ENCODE measurements at places on chromosomes 4 and X.

DNA sequence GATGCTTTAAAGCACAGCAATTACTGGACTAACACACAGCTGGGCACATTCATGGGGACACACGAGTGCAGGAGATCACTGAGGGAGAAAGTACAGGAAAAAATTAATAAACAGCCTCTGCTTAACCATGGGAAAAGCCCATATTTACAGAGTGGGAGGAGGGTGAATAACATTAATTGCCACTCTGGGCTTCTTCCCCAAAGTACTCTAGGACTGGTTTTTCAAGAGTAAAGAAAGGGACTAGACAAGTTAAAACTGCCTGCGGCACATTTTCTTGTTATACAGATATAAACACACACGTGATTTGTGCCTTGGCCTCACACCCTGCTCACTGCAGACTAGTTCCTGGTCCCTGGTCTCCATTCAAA, 179.7 kb upstream of the TET2 start:
- DNase-seq: no peak

GRCh38 chrX:16882702-16883486, 12.7 kb upstream of the RBBP7 start:
- DNase-seq: peak; percentile 69

GRCh38 chr4:84952004-84952403, 14.5 kb downstream of the WDFY3 start:
- no peak for DNase-seq

DNA sequence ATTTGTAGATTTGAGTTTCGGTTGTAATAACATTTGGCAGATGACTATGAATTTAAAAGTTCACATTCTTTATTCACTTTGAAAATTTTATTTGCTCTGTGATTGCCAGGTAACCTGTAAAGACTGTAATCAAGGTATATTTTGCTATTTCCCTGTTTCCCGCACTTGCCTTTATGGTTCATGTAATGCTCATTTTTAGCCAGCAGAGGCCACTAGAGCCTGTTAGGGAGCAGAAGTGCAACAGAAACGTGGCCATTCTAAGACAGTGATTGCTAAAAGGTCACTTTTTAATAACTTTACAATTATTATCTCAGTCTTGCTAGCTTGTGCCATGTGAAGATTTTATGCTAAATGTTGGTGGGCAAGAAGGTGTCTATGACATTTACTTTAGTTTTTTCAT, 12.4 kb downstream of the YIPF6 start:
- DNase-seq: peak; percentile 63

- DNase-seq: no peak
Observed at GRCh38 chr4:158443731-158444130, 78.0 kb upstream of the RXFP1 start.

GRCh38 chr4:77710059-77710458, 104.4 kb downstream of the CXCL13 start:
- DNase-seq: no peak

DNA sequence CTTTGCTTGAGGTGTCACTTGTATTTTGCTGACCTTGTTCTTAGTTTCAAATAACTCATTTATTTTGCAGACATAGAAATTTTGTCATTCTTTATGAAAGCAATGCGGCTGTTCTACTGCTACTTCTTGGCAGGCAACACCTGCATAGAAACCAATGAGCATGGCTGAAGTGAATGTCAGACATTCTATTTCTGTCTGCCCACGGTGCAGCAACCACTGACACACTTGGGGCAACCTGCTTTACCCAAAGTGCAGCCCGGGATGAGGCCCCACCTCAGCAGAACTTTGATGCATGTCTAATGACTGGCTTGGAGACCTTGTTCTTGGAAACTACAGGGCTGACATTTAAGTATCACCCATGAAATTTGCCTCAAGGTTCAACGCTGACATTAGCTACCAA, 93.6 kb downstream of the RBM47 start:
- DNase-seq: peak; percentile 56

DNA sequence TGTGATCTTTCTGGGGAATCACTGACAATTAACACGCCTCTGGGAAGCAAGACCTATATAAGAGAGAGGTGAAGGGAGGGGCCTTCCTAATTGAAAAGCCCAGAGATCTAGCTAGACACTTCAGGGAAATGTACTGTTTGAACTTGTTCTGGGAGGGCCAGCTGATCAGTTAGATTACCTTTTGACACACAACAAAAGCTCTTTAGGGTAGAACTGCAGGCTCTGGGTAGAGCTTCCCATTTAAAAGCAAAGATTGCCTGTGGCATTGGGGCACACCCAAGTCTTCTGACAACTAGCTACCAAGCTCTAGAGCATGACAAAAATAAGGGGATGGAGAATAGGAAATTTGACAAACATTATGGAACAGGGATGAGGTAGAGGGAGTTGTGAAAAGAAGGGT, 26.3 kb downstream of the AREG start:
- DNase-seq: no peak

DNA sequence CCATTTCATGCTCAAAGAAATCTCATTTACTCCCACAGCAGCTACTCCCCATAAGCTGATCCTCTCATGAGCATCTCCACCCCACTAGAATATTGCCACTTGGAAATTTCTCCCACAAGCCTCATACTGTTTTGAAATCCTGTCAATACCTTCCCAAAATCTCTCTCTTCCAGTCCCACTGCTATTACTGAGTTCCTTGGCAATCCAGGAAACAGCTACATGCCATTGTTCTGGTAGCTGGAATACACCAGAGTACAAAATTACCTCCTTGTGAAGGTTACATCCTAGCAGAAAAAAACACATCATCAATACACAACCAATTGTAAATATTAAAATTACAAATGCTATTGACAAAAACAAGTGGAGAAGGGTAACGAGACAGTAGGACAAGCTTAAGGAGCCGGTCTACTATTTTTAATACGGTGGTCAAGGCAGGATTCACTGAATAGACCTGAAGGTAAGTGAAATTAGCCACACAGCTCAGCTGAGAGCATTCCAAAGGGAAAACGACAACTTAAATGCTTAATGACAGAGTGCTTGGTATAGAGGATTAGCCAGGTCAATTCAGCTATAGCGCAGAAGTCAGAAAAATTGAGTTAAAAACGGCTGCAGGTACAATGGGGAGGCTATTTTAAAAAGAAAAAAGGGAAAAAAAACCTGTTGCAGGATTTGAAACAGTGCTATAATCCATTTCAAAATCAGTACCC, 6.4 kb downstream of the RPL9 start:
- no peak for DNase-seq

DNA sequence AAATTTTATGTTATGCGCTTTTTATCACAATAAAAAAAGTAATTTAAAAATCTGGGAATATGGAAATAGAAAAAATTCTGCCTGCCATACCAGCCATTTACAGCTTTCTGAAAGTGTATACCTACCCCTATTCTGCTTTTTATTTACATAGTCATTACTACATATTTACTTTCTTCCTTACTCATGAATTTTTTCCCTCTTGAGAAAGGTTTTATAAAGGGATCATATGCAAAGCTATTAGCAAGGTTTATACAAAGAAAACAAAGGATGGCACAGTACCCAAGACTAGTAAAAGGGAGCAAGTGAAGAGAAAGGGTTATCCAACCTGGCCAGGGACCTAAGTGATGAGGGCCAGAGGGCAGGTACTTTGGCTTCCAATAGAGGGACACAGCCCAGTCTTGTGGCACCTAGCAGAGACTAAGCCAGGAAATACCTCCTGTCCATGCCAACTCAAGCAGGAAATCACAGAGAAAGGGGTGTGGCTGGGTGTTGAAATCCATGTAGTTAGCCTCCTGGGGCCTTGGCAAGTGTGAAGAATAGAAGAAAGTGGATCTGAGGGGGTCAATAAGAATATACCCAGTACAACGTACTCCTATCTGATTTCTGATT, 207.3 kb upstream of the VEGFC start:
- no peak for DNase-seq

DNA sequence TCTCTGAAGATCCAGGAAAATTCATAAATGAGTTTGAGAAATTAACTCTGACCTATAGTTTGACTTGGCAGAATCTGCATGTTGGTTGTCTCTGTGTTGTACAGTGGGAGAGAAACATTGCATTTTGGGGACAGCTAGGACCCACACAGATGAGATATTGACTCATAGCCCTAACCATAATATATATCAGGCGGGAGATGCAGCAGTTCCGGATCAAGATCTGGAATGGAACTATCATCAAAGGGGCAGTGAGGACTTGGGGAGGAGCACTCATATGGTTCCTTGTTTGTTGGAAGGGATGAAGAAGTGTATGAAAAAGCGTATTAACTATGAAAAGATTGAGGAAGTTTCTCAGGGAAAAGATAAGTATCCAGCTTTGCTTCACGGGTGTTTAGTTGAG, 14.0 kb downstream of the CXCL2 start:
- DNase-seq: no peak

DNA sequence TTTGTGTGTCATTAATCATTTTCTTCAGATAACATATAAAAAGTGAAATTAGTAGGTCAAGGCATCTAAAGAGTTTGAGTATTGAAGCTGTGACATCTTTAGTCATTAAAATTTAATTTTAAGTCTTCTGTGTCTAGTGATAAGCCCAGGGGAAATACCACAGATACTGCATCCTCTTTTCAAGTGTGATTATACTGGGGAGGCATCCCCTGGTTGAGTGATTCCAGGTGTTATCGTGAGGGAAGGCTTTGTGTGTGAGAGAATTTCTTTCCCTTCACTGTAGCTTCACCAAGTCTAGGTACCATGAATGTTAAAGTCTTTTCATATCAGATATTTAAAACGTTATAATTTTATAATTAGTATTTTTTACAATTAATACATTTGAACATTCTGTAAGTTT, 193.4 kb downstream of the FRAS1 start:
- no peak for DNase-seq

GRCh38 chrX:151177141-151178027, 1.0 kb downstream of the GPR50 start:
- DNase-seq: no peak

DNA sequence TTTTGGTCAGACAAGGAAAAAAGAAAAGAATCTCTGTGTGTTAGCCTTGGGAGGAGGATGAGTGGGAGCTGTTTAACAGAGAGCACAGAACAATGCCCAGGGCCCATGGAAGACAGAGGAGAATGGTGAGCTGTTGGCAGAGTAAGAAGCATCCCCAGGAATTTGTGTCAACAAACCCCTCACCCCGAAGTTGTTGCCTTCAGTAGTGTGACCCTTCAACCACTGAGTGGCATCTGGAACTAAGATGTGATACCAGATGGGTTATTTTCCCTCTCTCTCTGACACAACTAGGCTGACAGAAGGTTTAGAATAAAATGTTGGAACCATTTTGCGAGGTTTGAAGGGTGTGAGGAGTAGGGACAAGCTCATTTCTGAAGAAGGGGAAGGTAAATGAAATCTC, 25.1 kb downstream of the IGSF1 start:
- no peak for DNase-seq

GRCh38 chrX:66142351-66142750, 21.7 kb upstream of the HEPH start:
- no peak for DNase-seq
